ENCODE measurements at places on chromosomes 12 and 14. TPM values are rescaled to one million over a fixed set of nuclear protein-coding genes. Genes with fewer than 3 reads are reported as not detected.

DNA sequence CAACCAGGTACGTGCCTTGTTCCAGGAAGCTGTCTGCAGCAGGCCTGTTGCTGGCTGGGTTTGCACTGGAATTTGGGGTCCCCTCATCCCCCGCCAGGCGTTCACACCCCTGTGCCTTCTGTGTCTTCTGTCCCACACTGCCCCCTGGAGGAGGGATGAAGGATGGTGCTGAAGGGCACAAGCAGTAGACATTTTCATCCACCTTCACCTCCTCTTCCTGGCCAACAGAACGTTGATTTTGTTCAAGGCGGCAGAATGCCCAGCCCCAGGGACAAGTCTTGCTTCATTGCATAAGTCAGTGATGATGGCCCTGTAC lies 122.1 kb downstream of the CALM1 start:
- DNase-seq: no peak

SLC10A1 gene
- total RNA-seq: not detected

KERA gene
- total RNA-seq: not detected

GCH1 gene
- 15.8 TPM for total RNA-seq

DNA sequence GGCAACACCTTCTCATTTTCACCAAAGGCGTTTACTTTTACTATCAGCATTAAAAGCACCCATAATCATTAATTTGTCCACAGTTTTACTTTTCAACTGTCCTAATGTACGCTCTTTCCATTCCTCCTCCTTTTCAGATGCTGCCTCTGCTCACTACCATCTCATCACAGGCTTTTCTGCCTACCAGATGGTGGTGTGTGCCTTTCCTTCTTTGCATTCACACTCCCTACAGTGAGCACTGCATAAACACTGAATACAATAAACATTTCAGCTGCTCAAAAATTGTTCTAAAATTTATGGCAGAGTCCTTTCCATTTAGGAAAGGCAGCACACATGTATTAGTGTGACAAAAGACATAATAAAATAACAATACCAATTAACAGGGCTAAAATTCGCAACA lies 435.7 kb downstream of the GXYLT1 start:
- no peak for DNase-seq

DNA sequence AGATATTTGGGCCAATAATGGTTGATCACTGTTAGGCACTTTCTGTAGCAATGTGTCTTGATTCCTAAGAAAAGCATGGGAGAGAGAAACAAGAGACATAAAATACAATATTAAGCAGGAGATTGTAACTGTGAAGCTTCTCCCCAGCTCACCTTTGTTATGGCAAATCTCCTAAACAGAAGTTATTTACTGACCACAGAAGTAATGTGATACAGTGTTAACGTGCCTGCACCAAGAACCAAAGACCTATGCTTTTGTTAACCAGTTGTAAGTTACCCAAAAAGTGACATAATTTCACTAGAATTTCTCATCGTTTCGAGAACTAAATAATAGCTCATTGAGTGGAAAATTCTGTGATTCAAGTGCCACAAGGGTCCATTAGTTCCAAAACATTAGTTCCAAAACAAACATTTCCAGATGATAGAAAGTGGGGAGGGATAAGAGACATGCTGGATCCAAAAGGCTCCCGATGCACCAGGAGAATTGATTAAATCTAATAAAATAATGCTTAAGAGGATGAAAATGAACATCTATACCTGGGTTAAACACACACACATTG lies 14.3 kb downstream of the RERG start:
- no peak for DNase-seq

DNA sequence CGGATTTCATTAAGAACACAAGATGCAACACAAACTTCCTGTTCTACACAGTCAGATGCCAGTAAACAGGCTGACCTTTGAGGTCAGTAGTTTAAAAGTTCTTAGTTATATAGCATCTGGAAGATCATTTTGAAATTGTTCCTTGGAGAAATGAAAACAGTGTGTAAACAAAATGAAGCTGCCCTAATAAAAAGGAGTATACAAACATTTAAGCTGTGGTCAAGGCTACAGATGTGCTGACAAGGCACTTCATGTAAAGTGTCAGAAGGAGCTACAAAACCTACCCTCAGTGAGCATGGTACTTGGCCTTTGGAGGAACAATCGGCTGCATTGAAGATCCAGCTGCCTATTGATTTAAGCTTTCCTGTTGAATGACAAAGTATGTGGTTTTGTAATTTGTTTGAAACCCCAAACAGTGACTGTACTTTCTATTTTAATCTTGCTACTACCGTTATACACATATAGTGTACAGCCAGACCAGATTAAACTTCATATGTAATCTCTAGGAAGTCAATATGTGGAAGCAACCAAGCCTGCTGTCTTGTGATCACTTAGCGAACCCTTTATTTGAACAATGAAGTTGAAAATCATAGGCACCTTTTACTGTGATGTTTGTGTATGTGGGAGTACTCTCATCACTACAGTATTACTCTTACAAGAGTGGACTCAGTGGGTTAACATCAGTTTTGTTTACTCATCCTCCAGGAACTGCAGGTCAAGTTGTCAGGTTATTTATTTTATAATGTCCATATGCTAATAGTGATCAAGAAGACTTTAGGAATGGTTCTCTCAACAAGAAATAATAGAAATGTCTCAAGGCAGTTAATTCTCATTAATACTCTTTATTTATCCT lies 13.5 kb downstream of the PTGER2 start:
- DNase-seq: no peak
